Foreskin keratinocyte (primary cell): ENCODE measurements at places on chromosomes 13 and 19.

DNA sequence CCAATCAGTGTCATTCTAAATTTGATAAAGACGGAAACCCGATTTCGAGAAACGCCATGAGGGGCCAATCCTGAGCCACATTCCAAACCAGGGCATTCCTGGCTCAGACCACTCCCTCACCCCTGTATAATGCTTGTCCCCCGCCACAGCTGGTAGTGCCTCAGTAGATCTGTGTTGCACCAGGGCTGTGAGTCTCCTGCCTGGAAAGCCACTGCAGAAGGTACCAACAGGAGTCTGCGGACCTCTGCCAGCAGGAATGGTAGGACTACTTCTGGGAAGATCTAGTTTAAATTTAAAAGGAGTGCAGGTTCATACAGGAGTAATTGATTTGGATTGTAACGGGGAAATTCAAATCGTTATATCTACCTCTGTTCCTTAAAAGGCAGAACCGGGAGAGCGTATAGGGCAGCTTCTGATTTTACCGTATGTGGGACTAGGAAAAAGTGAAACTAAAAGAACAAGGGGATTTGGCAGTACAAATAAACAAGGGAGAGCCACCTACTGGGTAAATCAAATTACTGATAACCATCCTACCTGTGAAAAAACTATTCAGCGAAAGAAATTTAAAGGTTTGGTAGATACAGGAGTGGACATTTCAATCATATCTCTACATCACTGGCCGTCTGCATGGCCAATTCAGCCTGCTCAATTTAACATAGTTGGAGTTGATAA lies 20.8 kb upstream of the ZNF266 start:
- DNase-seq = no peak

- no peak for DNase-seq
Measured at GRCh38 chr13:43086181-43086580, 62.8 kb downstream of the DNAJC15 start.

- no peak for DNase-seq
Measured at GRCh38 chr13:67946131-67946530, 716.0 kb upstream of the PCDH9 start.

DNA sequence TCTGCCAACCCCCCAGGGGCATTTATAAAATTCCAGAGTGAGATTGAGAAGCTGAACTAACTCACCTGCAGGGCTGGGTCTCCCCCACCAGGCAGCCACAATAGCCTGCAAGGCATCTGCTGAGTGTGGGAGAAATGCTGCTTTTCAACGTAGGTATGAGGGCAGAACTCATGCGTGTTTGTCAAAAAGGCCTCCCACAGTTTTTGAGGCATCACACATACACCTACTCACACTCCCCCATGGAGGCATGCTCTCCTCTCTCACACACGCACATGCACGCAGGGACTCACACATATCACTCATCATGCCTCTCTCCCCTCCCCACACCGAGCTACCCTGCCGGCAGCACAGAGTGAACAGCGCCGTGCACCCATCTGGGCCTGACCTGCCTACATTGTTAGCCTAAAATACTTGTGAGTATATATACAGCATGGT lies 390.5 kb downstream of the FGF9 start:
- DNase-seq = no peak
